ENCODE measurements at places on chromosomes 13 and 19.

GRCh38 chr19:13790354-13790753, 4.9 kb upstream of the ZSWIM4 start:
- DNase-seq, result no peak

DNA sequence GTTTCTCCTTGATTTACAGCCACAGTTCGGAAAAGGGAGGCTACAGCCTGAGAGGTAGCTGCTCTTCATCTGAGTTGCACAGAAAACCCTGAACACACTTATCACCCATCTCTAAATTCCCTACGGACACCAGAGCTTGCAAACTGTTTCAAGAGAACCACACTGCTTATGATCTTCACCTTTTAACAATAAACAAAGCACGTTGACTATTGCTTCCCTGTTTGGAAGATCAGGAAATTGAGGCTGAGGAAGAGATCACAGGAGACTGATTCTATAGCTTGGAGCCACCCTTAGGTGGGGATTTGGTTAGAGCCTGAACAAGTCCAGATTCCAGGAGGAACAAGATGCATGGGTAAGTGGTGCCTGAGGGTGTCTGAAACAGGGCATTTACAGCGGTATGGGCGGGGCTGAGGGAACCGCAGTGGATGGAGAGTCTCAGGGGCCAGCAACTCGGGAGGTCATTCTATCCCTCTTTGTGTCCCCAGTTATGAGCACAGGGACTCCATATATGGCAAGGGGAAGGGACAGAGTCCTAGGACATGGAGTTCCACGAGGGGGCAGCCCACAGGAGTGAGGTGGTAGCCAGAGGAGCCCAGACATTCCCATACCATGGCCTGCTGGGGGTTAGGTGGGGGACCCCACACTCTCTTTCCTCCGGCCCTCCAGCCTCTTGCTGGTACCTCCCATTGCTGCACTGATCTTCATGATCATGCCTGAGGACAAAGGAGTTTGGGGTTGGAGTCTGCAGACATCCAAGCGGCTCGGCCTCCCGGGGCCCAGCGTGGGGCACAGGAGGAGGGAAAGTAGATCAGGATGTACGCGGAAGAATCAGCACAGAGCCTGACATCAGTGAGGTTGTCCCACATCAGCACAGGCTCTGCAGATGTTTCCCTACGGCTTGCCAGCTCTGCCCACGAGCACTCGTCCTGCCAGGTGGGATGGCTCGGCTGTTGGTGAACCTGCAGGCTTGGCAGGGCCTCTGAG, 162.3 kb upstream of the ZNF536 start:
- no peak for DNase-seq

DNA sequence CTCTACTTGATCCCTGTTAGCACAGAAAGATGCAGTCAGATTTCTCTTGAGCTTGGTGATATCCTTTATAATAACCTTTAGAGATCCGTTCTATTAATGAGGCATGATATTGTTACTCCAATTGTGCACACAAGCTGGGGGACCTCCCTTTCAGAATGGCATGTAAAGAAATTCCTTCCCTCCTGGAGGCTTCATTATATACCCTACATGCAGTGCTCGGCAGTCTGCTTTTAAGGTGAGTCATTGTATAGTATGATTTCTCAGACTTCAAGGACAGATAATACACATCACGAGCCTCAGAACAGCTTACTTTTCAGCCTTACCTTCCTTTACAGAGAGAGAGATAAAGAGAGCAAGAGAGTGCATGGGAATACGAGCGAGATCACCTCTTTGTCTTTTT, 261.3 kb downstream of the ATP8A2 start:
- no peak for DNase-seq

DNA sequence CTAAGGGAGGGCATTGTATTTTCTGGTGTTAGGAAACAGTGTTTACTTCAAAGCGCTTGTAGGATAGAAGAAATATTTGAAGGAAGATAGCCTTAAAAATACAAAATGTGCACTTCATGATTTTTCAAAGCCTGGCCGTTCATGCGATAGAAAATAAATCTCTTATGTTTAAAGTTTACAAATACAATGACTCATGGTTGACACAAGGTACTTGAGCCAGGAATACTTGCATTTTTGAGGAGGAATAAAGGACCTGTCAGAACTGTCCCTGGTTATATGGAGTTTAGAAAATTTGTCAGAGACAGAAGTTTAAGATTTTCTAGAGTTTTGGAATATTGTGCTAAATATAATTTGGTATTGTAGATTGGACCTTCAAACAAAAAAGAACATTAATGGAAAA, 1223.2 kb upstream of the SLC10A2 start:
- no peak for DNase-seq

DNA sequence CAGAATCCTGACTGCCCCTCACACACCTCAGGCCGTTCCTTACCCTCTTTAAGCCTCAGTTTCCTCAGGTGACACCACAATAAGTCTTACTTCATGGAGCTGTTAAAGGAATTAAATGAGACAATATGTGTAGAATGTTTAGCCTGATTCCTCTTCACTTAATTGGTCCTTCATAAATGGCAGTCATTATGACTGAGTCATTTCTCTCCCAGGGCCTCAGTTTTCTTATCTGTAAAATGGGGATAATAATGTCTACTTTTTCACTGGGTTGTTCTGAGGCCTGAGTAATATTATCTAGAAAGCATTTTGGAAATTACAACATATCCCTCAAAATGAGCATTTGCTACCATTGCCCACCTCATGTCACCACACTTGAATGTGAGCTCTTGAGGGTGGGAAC, 21.6 kb downstream of the POU2F2 start:
- DNase-seq, result no peak

DNA sequence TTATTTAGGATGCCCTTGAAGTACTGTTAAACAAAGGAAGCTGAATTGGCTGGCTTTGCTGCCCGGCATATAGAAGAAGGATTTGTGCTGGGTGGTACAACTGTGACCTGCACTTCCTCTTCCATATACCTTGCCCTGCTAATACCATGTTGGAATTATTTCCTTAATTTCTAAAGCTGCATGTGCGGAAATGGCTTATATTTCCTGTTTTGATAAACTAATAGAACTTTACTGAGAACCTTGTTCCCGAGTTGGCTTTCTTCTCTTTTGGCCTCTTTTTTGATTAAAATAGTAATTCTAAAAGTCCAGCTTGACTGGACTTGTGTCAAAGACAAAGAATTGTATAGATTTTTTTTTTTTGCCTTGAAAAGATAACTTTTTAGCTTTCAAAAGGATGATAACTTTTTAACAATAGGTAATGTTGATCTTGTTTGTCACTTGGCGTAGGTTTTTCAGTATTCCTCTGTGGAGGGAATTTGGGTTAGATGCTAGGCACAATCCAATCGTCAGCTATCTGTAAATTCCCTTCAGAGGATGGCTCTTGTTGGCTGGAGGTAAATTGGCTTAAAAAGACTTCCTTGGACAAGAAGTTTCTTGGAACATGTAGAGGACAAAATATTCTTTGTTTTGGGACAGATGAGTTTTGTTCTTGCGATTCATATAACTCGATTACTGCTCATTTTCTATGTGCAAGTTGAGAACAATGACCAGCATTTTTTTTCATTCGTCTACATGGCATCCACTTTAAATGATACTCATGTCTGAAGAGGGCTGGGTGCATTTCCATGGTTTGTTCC, 41.4 kb downstream of the COL4A2 start:
- DNase-seq, result no peak

- DNase-seq, result no peak
These were observed 58.4 kb downstream of the SPRYD7 start for GRCh38 chr13:49877629-49878218.

DNA sequence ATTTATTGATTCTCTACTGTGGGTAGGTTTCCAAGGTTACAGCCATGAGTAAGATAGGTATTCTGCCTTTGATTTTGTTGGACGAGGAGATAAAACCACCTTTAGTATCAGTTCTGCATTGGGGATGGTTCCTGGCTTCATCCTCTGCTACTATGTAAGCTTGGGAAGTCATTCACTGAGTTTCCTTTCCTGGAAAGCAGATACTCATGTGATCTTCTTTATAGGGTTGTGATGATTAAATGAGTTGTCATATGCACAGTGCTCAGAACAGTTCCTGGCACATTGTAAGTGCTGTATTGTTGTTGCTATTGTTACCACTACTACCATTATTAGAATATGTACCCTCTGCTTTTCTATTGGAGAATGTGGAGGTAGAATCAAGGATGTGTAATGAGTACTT, 13.1 kb upstream of the WTIP start:
- no peak for DNase-seq

DNA sequence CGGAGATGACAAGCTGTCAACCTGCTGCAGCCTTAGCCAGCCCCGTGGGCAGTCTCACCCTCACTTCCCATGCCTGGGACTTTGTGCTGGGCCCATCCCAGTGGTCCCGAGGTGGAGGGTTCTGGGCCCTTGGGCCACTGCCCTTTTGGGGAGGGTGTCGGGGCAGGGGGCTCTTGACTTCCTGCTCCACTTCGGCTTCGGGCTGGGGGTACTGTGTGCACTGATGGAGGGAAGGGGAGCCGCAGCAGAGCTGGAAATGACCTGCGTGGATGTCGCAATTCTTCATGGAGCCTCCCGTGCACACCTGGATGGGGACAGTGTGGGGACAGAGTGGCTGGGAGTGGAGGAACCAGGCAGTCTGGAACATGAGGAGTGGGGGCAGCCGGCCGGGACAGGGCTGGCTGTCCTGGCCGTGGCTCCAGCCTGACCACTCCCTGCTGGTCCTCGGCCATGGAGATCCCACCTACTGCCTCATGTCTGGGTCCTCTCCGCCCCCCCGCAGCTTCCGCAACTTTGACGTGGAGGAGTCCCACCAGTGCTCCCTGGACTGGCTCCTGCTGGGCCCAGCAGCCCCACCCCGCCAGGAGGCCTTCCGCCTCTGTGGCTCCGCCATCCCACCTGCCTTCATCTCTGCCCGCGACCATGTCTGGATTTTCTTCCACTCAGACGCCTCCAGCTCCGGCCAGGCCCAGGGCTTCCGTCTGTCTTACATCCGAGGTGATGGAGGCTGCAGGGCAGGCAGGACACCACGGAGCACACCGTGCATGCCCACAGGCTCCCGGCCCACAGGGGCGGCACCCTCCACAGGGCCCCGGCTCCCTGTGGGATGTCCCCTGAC, 10.2 kb downstream of the LRP3 start:
- no peak for DNase-seq

GRCh38 chr19:45443462-45444317, 20.0 kb upstream of the ERCC1 start:
- DNase-seq, result peak; percentile 21

GRCh38 chr19:911197-912033, 1.6 kb downstream of the R3HDM4 start:
- no peak for DNase-seq

DNA sequence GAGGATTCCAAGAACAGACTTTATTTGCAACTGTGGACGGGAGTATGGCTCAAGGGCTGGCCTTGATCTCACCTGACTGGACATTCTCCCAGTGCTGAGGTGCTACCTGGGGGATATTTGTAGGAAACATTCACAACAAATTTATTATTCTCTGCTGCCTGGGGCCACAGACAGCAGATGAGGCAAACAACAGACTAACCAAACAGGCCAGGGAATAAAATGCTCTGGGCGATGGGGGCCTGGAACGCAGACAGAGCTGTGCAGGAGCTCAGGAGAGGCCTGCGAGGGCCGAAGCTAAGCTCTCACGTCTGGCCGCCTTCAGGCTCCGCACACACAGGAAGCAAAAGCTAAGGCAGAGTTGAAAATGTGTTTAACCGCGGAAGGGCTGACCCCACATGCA, 7.8 kb downstream of the PLPP2 start:
- no peak for DNase-seq

GRCh38 chr13:93398167-93399035, 171.8 kb downstream of the GPC6 start:
- DNase-seq, result no peak

- no peak for DNase-seq
These were observed 72.5 kb downstream of the EDNRB start for GRCh38 chr13:77846173-77846572.

GRCh38 chr13:40994581-40995230, 24.4 kb downstream of the ELF1 start:
- DNase-seq, result no peak

DNA sequence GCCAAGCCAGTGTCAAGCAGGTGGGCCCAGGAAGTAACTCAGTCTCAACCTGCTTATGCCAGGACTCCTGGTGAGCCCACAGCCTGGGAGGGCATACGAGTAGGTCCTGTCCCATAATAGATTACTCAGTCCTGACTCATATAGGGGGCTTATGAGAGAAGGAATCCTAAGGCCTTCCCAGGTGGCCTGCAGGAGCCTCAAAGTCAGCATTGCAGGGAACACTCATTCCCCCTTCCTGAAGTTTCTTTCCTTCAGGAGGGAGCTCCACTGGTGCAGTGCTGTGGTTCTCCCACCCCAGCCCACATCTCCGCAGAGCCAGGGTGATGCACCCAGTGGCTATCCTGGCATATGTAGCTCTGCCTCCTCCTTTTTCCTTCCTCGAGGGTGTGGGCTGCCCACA, 137.3 kb downstream of the ZIC5 start:
- DNase-seq, result no peak

DNA sequence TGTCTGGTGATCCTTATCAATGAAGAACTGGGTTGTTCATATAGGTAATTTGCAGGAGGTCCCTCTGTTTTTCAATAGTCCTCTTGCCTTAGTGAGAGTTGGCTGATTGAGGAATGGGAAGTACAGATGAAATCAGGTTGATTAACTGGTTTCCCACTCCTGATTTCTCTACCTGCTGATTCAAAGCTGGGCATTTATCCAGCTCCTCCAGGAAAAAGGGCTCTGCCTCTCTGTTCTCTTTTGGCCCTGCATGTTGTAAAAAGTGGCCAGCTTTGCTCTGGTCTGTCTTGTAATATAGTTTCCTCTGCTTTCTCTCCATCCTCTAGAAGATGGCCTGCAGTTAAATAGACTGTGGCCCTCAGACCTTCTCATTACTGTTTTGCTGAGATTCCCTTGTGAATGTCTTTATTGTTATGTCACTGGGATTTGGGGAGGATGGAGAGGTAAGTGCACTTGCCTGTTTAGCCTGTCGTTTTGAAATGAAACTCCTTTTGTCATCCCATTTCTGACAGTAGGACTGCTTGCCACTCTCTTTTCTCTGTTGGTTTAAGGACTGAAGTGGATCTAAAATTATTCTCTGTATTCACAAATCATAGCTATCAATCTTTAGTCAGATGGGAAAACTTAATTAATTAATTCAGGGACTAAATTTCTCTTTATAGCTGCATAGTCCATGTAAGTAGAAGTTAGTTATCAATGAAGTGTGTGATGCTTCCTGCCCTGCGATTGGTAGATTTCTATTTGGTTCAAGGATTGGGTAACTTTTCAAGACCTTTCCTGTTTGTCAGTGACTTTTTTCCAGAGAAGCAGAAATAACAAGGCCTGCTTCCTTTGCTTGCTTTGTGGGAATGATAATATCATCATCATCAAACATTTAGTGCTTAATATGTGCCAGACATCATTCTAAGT, 28.5 kb downstream of the GARRE1 start:
- no peak for DNase-seq
